GM23248 (cell line): ENCODE measurements at places on chromosomes 4 and X.

GRCh38 chr4:22901631-22902030, 208.9 kb downstream of the GBA3 start:
- DNase-seq = no peak

DNA sequence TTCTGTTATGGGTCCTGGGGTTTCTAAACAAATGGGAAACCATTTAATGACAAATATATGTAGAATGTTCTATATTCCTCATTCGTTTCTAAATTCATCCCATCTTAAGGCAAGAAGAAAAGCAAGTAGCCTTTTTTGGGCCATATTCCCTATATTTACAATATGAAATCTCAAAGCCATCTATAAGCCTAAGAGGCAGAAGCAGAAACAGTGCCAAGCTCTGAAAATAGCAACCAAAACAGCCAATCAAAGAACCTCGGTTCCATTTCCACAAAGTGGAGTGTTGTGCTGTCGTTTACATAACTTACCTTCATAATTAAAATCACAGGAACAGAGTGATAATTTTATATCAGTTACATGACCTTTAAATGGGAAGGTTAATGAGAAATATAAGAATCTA, 330.6 kb upstream of the GATB start:
- no peak for DNase-seq

GRCh38 chr4:6377626-6378492, 94.6 kb downstream of the PPP2R2C start:
- DNase-seq = no peak

DNA sequence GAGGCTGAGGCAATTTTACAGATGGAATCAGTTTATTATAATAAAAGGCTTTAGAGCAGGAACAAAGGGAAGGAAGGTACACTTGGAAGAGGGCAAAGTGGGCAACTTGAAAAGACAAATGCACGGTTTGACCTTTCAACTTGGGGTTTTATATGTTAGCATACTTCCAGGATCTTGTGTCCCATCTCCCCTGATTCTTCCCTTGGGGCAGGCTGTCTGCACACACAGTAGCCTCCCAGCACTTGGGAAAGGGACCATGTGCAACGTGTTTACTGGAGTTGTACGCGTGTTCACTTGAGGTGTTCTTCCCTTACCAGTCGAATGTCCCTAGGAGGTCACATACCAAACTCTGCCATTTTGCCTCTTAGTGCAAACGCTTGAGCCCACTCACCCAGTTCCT, 7.3 kb downstream of the PPA2 start:
- DNase-seq = no peak

DNA sequence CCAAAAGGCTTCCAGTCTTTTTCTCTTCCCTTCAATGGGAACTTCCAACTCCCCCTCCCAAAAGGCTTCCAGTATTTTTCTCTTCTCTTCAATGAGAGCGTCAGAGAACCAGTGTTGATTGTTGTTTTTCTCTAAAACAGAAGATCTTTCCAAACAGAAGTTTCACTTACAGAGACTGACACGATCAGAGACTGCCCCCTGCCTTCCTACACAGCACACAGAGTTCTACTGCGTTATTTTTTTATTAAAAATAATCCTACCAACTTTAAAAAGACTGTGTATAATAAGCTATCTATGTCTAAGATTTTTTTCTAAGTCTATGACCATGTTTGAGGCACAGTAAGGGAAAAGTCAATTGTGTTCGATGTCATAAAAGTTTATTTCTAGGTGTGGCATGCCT, 3.5 kb upstream of the HTR2C start:
- no peak for DNase-seq

DNA sequence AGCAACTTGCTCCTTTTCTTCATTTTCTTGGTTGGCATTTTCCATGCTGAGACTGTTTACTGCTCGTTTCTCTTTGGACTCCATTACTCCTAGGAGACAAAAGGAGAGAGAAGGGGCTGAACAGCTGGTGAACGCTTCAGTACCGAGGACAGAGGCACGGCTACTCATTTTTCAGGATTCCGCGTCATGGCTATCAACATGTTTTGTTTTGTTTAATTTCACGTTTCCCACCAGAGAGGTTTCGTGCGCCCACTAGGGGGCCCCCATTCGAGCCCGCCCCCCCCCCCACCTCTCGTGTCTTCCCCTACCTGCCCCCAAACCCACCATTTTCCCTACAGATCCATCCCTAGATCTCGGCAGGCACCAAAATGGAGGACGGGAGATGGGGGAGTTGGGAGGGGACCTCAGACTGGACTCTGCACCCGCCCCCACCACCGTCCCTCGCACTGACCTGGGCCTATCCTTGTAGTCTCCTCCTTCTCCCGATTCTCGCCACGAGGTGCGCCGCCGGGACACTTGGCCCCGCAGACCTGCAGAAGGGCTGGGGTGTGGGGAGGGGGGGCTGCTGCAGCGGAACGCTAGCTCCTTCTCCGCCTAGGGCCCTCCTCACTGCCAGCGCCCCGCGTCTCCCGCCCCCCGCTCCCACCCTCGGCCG, 653 bp downstream of the BEX1 start:
- peak; percentile 60 for DNase-seq

DNA sequence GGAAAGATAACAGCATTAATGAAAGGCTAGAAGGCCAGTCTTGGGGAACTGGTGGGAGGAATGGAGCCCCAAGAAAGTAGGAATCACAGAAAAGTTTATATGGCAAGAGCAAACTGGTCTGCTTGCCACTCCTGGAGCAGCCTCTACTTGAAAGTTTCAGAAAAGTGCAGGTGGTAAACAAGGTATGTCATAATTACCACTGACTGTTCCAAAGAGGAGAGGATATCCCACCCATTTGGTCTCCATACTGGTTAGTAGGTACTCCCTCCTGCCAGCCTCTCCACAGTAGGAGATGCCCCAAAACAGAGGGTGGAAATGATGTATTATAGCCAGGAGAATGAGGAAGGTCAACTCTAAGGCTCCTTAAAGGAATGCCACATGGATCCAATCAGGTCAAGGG, 145.1 kb downstream of the INPP4B start:
- DNase-seq = no peak

GRCh38 chrX:110168585-110168984, 149.3 kb downstream of the AMMECR1 start:
- DNase-seq = peak; percentile 84

- no peak for DNase-seq
These were observed 1.7 kb downstream of the TSPAN7 start for GRCh38 chrX:38563030-38563429.

DNA sequence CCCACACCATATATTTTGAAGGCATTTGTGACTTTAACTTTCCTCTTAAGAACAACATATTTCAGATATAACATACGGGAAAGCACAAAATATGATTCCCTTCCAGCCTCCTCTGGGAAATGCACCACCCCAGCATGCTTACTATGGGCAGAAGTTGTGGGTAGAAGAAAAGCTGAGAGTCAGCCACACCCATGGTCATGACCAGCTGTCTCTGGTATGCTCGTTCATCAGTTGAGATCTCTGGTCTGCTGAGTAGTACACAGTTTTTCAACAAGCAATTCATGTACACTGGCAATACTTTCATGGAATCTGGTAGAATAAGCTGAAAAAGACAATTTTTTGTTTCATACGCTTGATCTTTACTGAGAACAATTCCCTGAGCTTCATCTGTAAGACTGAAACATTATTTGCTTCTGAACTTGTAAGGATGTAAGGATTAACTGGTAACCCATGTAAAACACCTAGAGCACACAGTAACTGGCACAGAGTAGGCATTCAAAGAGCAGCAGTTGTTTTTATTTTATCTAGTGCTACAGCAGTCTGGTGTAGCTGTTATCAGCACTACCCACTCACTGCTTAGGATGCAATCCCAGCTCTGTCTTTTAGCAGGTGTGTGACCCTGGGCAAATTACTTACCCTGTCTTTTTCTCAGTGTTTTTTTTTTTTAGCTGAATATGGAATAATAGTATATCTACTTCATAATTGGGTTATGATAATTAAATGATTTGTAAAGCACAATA, 47.6 kb downstream of the METTL14 start:
- peak; percentile 90 for DNase-seq

DNA sequence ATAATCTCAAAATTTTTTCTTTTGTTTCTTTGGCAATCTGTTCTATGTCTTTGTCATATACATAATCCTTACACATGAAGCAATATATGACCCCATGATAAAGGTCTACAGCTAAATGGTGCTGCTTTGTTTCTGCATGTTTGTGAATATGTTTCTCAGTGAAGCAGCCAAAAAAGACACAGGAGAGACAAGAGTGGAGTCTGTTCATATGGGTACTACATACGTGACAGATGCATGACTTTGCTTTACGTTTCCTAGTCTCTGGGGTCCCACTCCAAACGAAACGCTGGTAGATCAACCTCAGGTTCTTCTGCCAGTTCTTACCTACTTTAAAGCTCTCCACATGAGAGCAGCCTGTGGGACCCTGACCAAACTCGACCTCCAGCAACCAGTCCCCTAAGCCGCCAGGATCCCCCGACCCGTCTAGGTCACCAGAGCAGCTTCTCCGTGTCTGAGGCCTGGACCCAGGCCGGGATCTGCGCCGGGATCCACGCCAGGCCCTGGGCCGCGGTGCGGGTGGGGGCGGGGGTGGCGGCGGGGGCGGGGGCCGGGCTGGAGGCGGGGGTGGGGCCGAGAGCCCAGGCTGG, 1.5 kb downstream of the USP51 start:
- DNase-seq = peak; percentile 12

GRCh38 chrX:8433109-8434062, 31.2 kb upstream of the VCX3B start:
- no peak for DNase-seq

DNA sequence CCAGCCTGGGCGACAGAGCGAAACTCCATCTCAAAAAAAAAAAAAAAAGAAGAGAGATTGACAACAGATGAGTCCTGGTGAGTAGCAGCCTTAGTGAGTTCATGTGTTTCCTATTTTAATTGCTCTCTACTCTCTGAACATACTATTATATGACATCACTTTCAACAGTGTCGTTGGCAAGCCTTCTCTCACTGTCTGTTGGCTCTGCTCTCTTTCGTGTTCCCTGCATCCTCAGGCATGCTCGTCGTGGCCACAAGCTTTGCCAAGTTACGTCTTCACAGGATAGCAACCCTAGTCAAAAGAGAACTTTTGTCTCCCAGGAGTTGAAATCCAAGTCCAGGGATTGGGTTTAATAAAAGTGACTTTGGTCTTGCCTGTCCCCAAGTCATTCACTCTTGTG, 117.1 kb upstream of the EGFL6 start:
- DNase-seq = peak; percentile 56

GRCh38 chrX:53669258-53669657, 17.3 kb downstream of the HUWE1 start:
- no peak for DNase-seq

DNA sequence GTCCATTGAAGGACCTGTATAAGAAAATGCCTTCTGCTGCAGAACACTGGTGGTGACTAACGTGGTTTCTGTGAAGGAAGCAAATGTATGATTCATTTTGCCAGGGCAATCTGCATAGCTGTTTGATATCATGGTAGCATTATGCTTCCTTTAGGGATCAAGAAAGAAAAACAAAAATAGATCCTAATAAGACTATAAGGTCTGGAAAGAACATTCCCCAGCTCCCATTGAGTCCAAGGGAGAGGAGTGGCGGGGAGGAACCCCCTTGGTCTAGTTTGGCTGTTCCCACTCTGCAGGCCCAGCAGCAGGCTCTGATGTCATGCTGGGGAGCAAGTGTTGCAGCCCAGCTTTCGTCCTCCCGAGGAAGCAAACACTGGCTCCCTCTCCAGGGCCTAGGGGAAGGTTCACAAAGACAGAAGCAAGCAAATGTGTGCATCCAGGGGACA, 154.5 kb upstream of the GALNT7 start:
- DNase-seq = peak; percentile 78

DNA sequence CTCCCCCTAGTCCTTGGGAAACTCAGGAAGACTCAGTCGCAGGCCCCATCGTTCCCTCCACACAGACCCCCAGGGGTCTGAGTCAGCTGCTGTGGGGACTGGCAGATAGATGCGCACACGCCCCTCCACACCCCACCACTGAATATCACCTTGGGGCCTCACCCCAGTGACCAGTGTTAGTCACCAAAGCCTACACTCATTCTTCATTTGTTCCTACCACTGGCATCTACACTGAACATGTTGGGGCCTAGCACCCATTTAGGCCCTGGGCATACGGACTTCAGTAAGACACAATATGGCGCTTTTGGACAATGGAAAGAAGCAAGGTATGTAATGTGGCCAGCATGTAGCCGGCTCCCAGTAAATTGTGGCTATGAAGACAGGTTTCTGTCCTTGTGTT, 154.1 kb upstream of the PJA1 start:
- DNase-seq = no peak

GRCh38 chr4:13892739-13893105, 265.2 kb upstream of the BOD1L1 start:
- DNase-seq = peak; percentile 78

DNA sequence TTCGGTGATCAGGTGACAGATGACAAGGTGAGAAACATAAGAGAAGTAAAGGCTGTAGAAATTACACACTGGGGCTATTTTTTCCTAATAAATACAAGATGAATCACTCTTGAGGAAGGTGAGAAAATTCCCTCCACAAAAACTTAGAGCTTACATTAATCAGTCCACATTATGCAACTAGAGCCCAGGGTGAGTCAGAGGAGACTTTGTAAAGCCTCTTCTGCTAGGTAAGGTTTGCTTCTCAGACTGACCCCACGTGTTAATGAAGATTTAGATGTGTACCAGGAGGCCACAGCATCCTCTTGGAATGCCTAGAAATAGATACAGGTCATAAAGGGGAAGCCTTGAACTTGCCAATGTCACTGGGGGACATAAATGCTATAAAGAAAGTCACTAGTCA, 396.0 kb upstream of the SMIM31 start:
- no peak for DNase-seq

DNA sequence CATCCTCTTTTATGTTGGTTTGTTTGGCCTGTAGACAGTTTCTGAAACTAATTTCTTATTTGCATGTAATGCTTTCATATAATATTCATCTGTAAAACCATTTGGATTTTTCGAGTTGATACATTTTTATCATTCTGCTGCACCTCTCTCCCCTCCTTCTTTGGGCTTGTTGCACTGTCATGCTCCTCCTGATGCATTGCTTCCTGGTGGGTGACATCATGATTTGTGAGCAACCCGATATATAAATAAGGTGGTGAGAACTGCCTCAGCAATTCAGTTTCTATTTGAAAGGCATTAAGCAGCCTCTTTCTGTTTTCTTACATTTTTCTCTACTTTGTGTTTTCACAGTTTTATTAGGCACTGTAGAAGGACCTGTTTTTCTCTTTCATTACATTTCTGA, 515.7 kb downstream of the RPA4 start:
- peak; percentile 49 for DNase-seq

- peak; percentile 77 for DNase-seq
These were observed 61.0 kb downstream of the ANXA3 start for GRCh38 chr4:78612398-78613178.

GRCh38 chr4:64781737-64782326, 372.6 kb upstream of the TECRL start:
- DNase-seq = peak; percentile 42

- no peak for DNase-seq
These were observed 64.4 kb upstream of the ENPEP start for GRCh38 chr4:110411574-110412011.

DNA sequence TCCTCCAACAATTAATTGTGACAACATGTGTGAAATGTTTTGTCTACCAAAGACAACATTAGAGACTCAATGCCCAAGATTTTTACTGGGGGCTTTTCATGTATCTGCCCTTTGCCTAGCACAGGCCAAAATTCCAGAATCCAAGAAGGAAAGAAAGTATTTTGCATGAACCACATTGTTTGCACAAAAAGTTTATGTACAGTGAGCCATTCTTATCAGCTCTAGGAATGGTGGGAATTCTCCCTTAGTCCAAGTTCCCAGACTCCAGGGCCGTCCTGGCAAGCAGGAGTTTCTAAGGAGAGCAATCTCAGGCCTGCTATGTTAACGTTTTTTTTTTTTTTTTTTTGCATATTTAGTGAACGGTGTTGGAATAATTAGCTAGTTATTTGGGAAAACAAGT, 21.6 kb downstream of the GPRASP1 start:
- DNase-seq = no peak
